Forelimb muscle (tissue), 1 donor: ENCODE measurements at places on chromosomes 1 and 21.

- DNase-seq: no peak
Measured at GRCh38 chr1:98133131-98133530, 212.3 kb upstream of the DPYD start.

DNA sequence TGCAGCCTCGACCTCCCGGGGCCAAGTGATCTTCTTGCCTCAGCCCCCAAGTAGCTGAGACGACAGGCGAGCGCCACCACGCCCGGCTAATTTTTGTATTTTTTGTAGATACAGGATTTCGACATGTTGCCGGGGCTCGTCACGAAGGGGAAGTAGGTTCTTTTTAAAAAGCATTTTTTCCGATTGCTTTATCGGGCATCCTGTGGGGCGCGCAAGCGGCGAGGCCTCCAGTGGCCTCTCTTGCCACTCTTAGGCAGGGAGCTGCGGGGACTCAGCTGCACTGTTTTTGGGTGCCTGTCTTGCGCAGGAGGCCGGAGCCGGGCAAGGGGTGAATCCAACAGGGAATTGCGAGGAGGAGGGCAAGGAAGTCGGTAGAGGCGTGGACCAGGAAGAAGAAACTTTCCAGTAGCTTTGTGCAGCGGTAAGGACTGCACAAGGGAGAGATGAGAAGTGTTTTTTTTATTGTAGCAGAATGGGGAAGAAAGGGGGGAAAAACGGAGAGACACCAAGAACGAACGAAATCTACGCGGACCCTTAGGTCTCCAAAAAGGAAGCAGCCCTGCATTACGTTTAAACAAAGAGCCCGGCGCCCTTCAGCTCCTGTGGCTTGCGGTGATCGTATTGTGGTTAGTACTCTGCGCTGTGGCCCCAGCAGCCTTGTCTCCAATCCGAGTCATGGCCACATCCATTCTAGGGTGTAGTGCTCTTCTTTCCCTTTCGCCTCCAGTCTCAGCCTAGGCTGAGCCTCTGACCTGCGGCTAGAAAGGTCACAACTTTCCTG, 164.8 kb downstream of the PPIAL4G start:
- DNase-seq: no peak

DNA sequence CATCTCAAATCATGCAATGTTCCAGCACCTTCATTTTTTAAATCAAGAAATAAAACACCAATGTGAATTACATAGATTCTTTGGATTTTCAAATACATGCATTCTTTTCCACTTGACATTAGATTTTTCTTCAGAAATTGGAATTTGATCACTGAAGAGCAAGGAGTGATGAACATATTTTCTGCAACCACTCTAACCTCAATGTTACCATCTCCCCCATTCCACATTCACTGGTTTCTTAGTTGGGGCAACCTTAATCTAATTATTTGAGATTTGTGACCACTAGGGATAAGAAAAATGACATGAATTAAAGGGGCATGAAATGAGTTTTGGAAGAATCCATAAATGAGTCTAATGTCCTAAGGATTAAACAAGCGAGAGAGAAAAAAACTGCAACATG, 168.7 kb upstream of the NR5A2 start:
- no peak for DNase-seq

DNA sequence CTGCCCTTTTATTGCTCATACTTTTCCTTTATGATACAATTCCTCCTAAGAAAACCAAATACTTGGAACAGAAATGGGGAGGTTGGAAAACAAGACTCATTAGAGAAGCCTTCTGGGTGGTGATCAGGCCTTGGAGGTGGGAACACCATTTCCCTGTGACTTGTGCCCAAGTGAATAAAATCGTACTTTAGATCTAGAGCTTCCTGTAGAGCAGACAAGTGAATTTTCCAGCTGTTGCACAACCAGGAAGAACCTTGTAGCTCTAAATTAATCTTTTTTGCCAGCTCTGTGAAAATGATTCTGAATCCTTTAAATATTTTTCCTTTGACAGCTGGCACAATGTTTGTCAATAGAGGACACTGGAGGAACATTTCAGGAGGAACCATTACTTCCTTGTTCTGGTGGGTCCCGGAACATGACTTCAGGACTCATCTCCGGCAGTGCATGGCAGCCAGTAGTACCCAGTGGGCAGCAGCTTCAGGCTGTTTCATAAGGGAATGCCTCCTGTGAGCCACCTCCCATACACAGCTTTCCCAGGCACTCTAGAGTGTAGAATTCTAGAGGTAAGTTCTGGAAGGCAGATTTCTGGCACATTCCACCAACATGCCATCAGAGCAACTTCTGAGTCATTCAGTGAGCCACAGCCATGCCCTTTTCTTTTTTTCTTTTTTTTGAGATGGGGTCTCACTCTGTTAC, 5.5 kb upstream of the SNAPIN start:
- no peak for DNase-seq

GRCh38 chr1:14580986-14581385, 17.5 kb upstream of the KAZN start:
- no peak for DNase-seq

DNA sequence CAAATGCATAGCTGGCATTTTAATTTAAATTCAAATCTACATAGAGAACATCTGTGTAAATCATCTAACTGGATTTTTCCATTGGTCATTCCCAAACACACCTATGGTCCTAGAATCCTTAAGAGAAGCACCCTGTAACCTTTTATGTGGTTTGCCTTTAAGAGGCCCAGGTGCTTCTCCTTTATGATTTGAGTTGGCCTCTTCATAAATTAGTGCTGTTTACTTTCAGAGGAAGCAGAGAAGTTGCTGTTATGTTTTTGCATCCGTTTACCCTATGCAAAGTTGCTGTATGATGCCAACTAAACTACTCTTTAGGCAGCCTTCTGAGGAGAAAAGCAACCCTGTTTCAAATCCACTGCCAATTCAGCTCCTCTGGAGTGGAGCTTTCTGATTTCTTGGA, 193.8 kb downstream of the HS2ST1 start:
- no peak for DNase-seq

GRCh38 chr1:228347181-228347580, 59.5 kb downstream of the TRIM11 start:
- no peak for DNase-seq

DNA sequence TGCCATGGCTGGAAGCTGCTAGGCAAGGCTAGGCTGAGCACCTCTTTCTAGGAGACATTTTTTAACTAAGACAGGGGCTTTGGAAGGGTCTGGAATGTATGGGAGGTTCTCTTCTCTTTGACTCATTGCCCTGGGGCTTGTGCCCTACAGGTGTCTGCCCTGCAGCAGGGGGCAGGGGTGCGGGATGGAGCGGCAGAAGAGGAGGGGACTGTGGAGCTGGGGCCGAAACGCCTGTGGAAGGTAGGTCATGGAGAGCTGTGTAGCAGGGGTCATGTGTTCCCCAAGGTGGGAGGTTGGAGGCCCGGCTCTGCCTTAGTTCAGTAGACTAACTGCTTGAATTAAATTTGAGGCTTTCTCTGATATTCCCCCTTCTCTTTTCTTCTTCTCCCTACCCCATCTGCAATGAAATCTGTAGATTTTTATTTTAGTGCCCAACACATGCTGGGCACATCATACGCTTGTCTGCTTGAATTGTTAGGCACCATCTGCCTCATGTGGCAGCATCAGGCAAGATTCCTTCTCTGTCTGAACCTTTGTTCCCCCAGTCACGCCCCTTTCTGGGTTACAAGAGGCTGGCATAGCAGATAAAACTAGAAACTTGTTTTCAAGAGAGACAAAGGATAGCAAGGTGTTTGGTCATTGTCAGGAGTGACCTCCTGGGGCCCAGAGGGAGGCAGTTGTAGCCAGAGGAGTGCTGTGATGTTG, 18.4 kb downstream of the PPFIA4 start:
- no peak for DNase-seq

- no peak for DNase-seq
Measured at GRCh38 chr1:153678519-153679336, at the start of gene NPR1. Gene NPR1 (plus strand): TSS chr1:153678688. CDS start chr1:153679109, 421 bp downstream.

- DNase-seq: no peak
Measured at GRCh38 chr1:212825798-212826452, 21.5 kb downstream of the SPATA45 start.

DNA sequence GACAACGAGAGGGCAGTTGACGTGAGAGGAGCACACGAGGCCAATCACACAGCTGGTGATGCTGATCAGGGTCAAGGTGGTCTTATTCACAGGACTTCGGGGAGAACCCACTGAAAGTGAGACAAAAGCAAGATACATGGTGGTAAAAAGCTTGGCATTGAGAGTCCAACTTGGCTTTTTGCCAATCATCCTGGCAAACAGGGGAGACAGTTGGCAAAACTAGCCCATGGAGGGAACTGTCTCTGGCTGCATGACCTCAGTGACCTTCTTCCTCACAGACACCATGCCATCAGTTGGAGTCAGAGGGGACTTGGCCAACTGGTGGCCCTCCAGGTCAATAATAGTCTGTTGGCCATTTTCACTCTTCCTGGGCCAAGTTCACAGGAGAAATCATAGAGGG, 139.9 kb downstream of the ASTN1 start:
- no peak for DNase-seq

DNA sequence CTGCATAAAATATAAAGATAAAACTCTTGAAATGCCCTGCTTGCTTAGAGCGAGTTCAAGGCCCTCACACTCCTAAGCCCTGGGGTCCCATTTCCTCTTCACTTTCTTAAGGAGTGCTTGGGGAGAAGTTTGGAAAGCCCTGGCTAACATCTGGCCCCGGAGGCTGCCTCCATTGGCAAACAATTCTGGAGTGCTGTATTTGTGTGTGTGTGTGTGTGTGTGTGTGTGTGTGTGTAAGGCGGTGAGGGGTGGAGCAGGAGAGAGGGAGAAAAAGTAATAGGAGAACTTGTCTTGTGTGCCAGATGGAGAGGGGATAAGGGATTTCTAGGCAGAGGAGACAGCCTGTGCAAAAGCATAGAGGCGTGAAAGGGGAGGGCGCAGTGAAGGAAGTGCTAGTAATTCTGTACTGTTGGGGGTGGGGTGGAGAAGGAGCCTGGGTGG, 578 bp upstream of the TRIM62 start:
- DNase-seq: peak; percentile 67

DNA sequence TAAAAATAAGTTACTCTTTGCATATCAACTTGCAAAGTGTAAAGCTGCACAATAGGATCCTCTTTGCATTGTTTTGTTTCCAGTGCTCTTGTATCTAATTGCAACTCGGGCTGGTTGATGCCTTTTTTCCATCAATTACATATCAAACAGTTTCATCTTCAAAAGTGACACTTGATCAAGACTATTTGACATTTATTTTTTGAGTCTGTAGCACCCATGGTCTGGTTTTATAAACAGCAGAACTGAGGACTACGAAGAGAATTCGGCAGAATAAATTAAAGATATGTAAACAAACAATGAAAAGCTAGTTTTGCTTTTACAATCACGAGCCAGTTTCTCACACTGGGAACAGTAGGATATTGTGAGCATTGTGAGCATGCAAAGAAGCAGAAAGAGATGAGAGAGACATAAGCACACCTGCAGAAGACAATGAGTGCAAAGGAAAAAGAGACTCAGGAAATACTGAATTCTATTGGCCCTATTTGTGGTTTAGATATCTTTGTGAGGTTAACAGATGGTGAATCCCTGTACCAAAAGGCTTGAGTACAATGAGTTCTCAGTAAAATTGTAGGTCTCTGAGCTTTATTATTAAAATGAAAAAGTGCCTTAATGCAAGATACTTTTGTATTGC, 45.4 kb downstream of the RPL5 start:
- no peak for DNase-seq

- DNase-seq: no peak
Measured at GRCh38 chr1:164510435-164510834, 48.5 kb upstream of the PBX1 start.

GRCh38 chr1:71610476-71610875, 529.6 kb upstream of the ZRANB2 start:
- DNase-seq: no peak

DNA sequence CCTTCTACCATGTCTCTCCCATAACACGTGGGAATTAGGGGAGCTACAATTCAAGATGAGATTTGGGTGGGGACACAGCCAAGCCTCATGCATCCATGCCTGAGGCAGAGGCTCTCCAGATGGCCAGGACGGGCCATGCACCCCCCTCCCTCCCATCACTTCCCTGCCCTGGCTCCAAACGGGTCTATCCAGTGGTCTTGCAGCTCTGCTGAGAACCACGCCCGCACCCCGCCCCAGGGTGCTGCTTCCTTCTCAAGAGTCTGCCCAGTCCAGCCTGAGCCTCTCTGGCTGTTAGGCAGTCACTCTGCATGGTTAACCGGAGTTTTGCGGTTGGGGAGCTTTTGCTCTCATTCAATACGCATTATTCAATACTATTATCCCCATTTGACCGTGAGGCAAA, 131.5 kb upstream of the TMEM51 start:
- DNase-seq: no peak

DNA sequence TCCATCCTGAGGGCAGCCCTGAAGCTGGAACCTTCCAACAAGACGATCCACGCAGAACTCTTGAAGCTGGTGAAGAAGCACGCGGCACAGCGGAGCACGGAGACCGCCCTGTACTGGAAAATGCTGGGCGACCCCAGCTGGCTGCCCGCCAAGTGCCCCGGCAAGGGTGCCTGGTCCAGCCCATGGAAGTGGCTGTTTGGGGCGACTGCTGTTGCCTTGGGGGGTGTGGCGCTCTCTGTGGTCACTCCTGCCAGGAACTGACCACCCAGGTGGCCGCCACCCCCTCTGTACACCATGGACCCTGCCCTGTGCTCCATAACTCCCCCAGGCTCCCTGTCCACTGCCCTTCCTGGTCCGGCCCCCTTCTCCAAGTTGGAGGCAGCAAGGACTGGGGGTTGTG, 90.8 kb downstream of the PPP1R12B start:
- DNase-seq: no peak

DNA sequence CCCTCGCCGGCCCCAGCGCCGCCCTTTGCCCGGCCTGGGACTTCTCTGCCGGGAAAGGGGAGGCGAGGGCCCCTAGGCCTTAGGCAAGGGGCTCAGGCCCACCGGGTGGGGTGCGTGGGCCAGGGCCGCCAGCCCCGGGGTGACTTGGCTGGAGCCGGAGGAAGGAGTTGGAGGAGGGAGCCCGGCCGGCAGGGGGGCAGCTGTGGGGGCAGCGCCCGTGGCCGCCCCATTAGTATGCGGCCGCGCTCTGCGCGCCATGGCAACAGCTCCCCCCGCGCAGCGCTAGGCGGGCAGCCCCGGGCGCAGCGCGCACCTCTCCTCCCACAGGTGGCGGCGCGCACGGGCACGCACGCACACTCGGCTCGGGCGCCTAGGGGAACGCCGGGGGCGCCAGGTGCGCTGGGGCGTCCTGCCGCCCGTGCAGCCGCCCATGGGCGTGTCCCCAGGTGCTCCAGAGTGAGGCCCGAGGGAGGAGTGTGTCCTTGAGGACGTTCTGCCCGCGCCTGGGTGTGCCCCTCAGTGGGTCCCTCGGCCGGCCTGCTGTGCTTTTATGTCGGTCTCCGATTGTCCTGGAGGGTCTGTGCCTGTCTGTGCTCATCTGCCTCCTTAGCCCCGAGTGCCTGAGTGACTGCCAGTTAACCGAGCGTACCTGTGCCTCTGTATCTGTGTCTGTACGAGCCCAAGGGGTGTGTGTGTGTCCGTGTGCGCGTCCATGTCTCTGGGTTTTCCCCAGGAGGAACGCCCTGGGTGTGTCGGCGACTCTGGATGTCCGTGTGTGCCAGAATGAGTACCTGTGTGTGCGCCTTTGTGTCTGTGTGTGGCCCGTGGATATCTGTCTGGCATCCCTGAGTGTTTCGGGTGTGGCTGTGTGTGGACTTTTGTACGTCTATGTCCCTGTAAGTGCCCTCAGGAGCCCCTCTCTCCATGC, 38.2 kb upstream of the WASF2 start:
- no peak for DNase-seq

- no peak for DNase-seq
Measured at GRCh38 chr21:44867999-44868700, 5.3 kb downstream of the PTTG1IP start.
